ENCODE measurements at places on chromosomes 11 and 22. TPM values are rescaled to one million over a fixed set of nuclear protein-coding genes. Genes with fewer than 3 reads are reported as not detected.
A peak's percentile ranks its signal among the peaks of the same experiment; 100 is the strongest.

Gene KLHDC7B
- total RNA-seq, result 0.29 TPM

Gene KMT5B
- 27.1 TPM for total RNA-seq

Gene APOL1
- total RNA-seq, result 38.7 TPM

- peaks cover 7% of the 10 kb centered on the region for H3K27me3 ChIP-seq
- no peak for DNase-seq
- no peaks in the 10 kb centered on the region for H3K4me1 ChIP-seq
- no peaks in the 10 kb centered on the region for H3K36me3 ChIP-seq
Observed at GRCh38 chr11:113151521-113151920, 162.9 kb upstream of the TTC12 start.

DNA sequence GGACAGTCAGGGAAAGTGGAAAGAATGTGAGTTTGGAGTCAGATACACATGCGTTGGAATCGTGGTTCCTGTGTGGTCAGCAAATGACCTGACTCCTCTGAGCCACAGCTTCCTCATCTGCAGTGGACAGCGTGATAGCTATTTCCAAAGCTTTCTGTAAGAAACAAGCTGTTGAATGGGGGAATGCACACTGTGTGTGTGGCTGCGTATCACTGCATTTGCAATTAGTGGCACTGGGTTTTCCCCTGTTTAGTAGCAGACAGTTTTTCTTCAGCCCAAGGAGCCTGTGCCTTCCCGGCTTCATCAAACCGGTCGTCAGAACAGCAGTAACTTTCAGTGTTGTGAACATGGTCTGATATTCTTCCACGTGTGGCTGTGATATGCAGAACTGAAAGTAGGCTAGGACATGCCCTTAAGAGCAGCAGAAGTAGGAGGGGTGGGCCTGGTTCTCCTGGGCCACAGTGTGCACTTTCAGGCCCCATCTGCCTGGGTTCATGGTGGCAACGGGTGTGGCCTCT, 121.5 kb downstream of the RRAS2 start:
- H3K36me3 ChIP-seq, result no peaks in the 10 kb centered on the region
- H3K27me3 ChIP-seq, result peaks cover 9% of the 10 kb centered on the region
- DNase-seq, result no peak
- H3K4me3 ChIP-seq, result no peak overlapping the region
- H3K4me1 ChIP-seq, result no peaks in the 10 kb centered on the region
- H3K27ac ChIP-seq, result no peak overlapping the region

Gene MMP12
- total RNA-seq, result 0.36 TPM

DNA sequence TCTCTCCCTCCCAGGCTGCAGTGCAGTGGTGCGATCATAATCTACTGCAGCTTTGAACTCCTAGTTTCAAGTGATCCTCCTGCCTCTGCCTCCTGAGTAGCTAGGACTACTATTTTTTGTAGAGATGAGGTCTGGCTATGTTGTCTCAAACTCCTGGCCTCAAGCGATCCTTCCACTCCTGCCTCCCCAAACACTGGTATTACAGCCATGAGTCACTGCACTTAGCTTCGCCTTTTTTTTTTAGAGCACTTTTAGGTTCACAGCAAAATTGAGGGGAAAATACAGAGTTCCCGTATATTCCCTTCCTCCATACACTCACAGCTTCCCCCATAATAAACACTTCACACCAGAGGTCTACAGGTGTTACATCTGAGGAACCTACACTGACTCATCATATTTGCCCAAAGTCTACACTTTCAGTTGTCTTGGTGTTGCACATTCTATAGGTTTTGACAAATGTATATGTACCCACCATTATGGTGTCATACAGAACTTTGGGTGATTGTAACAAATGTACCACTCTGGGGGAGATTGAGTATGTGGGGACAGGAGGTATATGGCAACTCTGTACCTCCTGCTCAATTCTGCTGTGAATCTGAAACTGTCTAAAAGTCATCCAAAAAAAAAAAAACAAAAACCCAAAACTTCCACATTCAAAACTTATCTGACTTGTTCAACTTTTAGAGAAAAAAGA, 11.3 kb upstream of the SLC37A4 start:
- H3K27me3 ChIP-seq, result no peaks in the 10 kb centered on the region
- H3K4me1 ChIP-seq, result no peaks in the 10 kb centered on the region
- no peak for DNase-seq
- H3K27ac ChIP-seq, result no peak overlapping the region
- peaks cover 25% of the 10 kb centered on the region for H3K36me3 ChIP-seq
- H3K4me3 ChIP-seq, result no peak overlapping the region

- no peaks in the 10 kb centered on the region for H3K27me3 ChIP-seq
- no peak overlapping the region for H3K4me3 ChIP-seq
- H3K36me3 ChIP-seq, result no peaks in the 10 kb centered on the region
- peak overlapping the region; percentile 45 for H3K27ac ChIP-seq
- no peak for DNase-seq
- peaks cover 5% of the 10 kb centered on the region for H3K4me1 ChIP-seq
Observed at GRCh38 chr11:28257761-28258160, 149.6 kb downstream of the METTL15 start.

DNA sequence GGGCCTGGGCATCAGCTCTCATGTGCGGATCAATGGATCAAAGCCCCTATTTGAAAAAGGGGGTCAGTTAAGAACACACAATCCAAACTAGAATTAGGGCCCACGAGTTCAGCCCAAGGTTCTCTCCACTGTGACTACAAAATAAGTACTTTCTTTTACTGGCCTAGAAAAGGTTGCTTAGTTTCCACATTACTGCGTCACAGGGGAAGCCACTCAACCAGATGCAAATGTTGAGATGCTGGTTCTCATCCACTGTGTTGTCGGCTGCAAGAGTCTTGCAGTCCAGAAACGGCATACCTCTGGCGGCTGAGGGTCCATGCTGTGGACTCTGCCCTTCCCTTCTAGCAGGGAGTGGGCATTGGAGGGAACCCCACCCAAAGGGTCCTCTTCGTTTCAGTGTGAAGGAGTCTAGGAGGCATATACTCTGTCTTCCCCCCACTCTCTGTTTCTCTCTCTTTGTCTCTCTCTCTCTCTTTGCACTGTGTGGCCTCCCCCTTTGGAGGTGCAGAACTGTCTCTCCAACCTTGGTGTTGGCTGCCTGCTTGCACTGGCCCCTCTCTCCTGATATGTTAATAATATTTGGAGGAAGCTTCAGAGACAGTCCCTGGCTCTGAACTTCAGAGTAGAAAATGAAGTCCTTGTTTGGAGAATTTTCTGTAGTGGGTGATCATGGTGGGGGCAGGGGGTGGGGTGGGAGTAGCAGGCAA, 99.0 kb upstream of the NNMT start:
- no peaks in the 10 kb centered on the region for H3K27me3 ChIP-seq
- no peak overlapping the region for H3K27ac ChIP-seq
- no peak for DNase-seq
- H3K4me3 ChIP-seq, result no peak overlapping the region

DNA sequence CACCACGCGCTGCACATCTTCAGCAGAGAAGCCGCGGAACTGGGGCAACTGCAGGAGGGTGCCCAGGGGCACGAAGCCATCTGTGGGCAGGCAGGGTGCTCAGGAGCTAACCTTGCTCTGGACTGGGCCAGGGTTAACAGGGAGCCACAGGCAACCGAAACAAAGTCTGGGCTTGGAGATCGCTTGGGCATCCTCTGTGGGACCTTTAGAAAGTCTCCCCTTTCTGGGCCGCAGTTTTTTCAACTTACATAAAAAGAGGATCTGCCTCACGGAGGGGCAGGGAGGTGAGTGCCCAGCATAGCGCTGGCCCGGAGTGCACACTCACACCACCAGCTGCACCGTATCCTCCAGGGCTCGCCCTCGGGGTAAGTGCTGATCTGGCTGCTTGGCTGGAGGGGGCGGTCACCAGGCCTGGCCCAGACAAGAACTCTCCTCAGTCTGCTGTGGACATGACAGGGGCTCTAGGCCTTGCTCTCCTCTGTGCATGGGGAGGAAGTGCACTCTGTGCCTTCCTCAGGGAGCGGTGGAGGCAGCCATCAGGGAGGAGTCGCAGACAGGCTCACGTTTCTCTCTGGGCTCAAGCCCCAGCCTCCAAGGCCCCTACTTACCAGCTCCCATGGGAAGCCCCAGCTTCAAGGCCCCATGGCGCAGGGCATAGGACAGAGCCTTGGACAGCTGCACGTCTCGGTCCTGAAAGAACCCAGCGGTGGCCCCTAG, 937 bp downstream of the TRPT1 start:
- no peak for DNase-seq
- H3K4me3 ChIP-seq, result peak overlapping the region; percentile 96
- H3K27ac ChIP-seq, result peak overlapping the region; percentile 80
- H3K4me1 ChIP-seq, result peaks cover 28% of the 10 kb centered on the region

DNA sequence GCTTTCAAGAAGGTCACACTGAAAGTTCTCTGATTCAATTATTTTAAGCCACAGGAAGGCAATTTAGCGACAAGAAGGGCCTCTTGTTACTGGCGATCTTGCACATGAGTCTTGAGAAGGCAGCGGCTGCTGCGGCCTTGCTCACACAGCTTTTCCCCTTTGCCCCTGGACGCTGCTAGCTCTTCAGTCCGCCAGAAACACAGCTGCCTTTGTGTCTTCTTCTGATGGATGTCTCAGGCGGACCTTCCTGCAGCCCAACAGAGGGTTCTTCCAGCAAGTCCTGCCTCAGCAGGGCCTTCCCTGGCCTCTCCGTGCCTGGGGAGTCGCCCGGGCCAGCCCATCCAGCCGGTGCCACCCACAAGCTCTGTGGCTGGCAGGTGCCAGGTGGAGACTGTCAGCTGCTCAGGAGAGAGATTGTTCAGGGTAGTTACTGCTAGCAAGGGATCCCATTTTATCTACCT, 59.4 kb downstream of the PKNOX2 start:
- no peak overlapping the region for H3K27ac ChIP-seq
- no peaks in the 10 kb centered on the region for H3K36me3 ChIP-seq
- no peaks in the 10 kb centered on the region for H3K27me3 ChIP-seq

- no peaks in the 10 kb centered on the region for H3K4me1 ChIP-seq
- peaks cover 3% of the 10 kb centered on the region for H3K27me3 ChIP-seq
Observed at GRCh38 chr11:105211806-105212554, 72.4 kb upstream of the CARD18 start.

DNA sequence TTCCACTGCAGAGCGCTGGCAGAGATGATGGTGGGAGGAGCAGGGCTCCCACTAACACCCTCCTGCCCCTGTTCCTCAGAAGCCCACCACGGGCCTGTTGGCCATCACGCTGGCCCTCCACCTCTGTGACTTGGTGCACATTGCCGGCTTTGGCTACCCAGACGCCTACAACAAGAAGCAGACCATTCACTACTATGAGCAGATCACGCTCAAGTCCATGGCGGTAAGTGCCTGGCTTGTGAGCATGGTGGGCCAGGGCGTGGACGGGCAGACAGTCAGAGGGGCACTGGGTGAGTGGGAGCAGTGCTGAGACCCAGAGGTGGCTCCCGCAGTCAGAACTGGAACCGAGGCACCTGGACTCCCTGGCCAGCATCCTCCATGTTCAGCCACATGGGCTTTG, 57.9 kb downstream of the ST3GAL4 start:
- peak; percentile 58 for DNase-seq
- H3K27me3 ChIP-seq, result no peaks in the 10 kb centered on the region
- no peak overlapping the region for H3K27ac ChIP-seq
- H3K4me1 ChIP-seq, result peaks cover 4% of the 10 kb centered on the region
- H3K36me3 ChIP-seq, result peaks cover 22% of the 10 kb centered on the region

DNA sequence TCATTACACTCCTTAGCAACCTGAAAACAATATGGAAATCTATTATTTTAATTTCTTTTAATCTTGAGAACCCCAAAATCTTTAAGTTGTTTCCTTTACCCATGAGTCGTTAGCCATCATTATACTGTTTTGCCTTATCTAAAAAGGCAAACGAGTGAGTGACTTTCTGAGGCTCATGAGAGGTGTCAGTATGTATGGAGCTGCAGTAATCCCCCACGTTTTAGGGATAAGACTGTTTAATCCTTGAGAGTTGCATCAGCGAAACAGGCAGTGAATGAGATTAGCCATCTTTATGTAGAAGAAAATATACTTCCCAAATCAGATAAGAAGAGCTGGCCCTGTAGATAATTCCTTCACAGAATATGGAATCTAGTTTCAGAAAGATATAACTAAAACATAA, 1147.0 kb downstream of the DLG2 start:
- no peak overlapping the region for H3K27ac ChIP-seq
- H3K4me1 ChIP-seq, result no peaks in the 10 kb centered on the region
- H3K36me3 ChIP-seq, result no peaks in the 10 kb centered on the region
- H3K27me3 ChIP-seq, result no peaks in the 10 kb centered on the region
- no peak for DNase-seq

DNA sequence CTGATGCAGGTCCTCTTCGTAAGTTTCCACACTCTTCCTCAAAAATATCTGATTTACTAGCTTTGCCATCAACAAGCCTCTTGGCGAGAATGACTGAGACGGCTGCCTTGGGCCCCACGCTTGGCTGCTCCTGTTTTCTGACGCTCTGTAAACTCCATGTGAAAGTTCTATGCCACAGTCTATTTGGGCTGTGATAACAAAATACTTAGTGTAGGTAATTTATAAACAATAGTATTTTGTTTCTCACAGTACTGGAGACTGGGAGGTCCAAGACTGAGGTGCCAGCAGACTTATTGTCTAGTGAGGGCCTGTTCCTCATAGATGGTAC, 123.2 kb upstream of the SORL1-AS1 start:
- no peak overlapping the region for H3K27ac ChIP-seq
- no peak for DNase-seq
- peaks cover 40% of the 10 kb centered on the region for H3K27me3 ChIP-seq
- H3K36me3 ChIP-seq, result no peaks in the 10 kb centered on the region
- H3K4me3 ChIP-seq, result no peak overlapping the region

Gene EIF3D
- 393 TPM for total RNA-seq

- no peaks in the 10 kb centered on the region for H3K4me1 ChIP-seq
- no peak overlapping the region for H3K4me3 ChIP-seq
- H3K27ac ChIP-seq, result no peak overlapping the region
- no peaks in the 10 kb centered on the region for H3K36me3 ChIP-seq
- DNase-seq, result no peak
Observed at GRCh38 chr11:65736810-65737209, 16.2 kb upstream of the RNASEH2C start.

DNA sequence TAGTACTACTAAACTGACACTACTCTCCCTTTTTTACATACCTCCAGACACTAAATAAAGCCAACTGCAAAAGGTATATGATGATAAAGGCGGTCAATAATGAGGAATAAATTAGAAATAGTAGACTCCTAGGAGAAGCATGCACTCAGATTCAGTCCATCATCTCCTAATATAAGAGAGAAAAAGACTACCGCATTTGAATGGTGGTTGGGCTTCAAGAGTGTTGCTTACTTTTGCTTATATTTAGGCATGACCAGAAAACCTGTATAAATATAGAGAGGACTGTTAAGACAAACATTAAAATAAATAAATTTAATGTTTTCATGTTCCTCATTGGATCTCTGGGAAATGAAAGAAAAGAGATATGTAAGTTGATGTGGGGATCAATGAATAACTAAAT, 1137.0 kb downstream of the FAM181B start:
- H3K4me1 ChIP-seq, result no peaks in the 10 kb centered on the region
- DNase-seq, result no peak
- no peak overlapping the region for H3K27ac ChIP-seq
- H3K27me3 ChIP-seq, result no peaks in the 10 kb centered on the region

GRCh38 chr22:42996646-42997365, 18.1 kb downstream of the PACSIN2 start:
- H3K4me1 ChIP-seq, result peaks cover 74% of the 10 kb centered on the region
- no peak for DNase-seq
- H3K4me3 ChIP-seq, result no peak overlapping the region
- H3K27ac ChIP-seq, result peak overlapping the region; percentile 66
- no peaks in the 10 kb centered on the region for H3K27me3 ChIP-seq

- H3K27me3 ChIP-seq, result peaks cover 26% of the 10 kb centered on the region
- H3K27ac ChIP-seq, result no peak overlapping the region
- no peaks in the 10 kb centered on the region for H3K36me3 ChIP-seq
- no peak for DNase-seq
Observed at GRCh38 chr11:17687946-17688670, 31.3 kb upstream of the MYOD1 start.

Gene FAM227A
- 3.3 TPM for total RNA-seq

- H3K27ac ChIP-seq, result no peak overlapping the region
- no peaks in the 10 kb centered on the region for H3K4me1 ChIP-seq
- H3K36me3 ChIP-seq, result peaks cover 40% of the 10 kb centered on the region
- no peaks in the 10 kb centered on the region for H3K27me3 ChIP-seq
Observed at GRCh38 chr11:94823102-94823732, 55.1 kb downstream of the AMOTL1 start.
